ENCODE measurements at places on chromosomes 12 and 14.
A peak's percentile ranks its signal among the peaks of the same experiment; 100 is the strongest.

DNA sequence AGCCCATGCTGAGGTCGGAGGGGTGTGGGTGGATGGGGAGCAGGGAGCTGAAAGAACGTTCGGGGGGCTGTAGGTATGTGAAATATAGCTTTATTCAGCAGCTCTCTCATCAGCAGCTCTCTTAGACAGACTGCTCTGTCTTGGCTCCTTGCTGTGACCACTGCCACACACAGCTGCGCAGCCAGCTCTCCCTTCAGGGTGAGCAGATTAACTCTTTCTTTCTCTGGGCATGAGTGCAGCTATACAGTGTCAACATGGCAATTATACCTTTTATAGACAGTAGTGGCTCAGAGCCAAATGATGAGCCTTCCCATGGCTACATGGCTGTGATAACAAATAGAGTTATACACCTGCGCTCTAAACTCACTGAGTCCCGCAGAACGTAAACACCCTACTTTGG lies 137.7 kb upstream of the NEDD1 start:
- DNase-seq = no peak

DNA sequence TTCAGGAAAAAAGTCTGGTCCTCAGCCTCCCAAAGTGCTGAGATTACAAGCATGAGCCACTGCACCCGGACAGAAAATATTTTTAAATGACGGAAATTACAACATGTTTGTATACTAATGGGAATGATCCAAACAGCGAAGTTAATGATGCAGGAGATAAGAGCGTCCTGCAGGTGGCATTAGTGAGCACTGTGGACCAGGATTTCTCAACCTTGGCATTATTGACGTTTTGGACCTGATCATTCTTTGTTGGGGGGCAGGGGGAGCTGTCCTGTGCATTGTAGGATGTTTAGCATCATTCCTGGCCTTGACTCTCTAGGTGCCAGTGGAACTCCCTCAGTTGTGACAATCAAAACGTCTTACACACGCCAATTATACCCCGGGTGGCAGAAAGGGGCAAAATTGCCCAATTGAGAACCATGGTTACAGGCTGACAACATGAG lies 34.1 kb downstream of the SCFD1 start:
- peak; percentile 18 for DNase-seq

GRCh38 chr14:35247777-35248475 lies 44.3 kb upstream of the PSMA6 start:
- no peak for DNase-seq

DNA sequence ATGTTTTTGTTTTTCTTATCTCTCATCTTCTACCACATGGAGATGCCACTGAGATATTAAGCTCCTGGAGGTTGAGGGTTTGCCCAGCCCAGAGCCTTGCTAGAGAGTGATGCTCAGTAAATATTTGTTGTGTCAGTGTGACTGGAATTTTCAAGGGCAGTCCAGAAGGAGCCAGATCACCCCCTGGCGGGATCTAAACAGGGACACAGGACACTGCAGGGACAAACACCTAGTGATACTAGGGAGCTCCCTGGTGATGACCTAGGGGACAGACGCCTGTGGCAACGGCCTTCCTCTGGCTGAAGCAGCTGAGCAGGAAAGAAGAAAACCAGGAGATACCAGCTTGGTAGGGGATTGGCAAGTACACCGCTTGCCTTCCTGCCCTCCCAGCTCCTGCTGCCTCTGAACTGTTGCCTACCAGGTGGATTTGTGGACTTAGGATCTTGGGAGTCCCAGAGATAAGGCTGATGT lies 714.4 kb upstream of the TBX3 start:
- peak; percentile 76 for DNase-seq

DNA sequence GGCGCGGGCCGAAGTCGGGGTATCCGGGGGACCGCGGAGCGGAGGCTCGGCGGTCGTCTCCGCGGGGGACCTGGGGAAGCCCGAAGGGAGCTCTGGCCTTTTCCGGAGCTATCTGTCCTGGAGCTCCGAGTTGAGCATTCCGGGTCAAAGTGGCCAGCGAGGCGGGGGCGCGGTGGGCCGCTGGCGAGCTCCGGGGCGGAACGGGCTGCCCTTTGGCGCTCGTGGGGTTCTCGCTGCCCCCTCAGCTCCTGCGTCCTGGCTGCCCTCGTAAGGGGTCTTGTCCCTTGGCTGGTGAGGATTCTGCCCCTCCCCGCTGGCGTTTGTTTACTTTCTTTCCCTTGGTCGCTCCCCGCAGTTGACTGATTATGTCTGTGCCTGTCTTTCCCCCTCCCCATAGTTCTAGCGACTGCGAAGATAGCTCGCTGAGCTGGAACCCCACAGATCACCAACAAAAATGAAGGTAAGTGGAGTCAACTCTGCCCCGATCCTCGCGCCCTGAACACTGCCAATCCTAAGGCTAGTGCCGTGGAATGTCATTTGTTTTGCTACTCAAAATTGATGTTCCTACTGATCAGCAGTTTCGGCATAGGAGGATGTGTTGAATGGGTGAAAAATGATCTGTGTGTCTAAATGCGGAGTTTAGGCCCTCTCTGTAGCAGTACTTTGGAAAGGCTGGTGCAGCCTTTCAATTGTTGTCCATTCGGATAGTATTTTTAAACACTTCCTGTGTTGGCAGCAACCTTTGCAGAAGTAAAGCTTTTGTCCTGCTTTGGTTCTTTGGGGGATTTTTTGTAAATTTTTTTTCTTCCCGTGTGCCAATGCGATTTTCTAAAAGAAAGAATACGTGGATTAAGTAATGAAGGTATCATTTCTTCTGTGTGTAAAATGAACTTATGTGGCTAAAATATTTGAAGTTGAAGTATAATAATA lies 1.3 kb downstream of the ARID4A start:
- DNase-seq = no peak

DNA sequence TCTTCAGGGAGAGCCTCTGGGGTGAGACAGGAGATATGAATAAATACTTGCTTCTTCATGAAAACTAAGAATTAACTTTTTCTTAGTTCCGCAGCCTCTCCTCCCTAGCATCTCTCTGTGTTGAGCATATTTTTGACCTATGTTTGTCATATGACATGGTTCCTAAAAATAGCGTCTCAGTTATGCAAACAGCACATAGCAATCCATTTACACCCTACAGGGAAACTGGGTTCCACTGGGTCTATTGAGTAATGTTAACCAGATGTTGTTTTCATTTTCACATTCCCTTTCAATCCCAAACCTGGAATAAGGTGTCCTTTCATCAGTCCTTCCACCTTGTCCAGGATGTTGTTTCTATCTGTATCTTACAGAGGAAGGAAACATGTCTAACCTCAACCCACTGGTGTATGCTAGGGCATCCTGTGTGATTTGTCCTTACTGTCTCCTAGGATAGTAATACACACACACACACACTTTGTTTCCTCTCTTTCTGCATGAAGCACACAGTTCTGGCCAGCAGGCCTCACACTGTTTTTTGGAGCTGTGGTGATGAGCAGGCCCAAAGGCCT lies 1543.5 kb downstream of the AACS start:
- no peak for DNase-seq

GRCh38 chr14:87171141-87171540 lies 821.8 kb downstream of the GALC start:
- no peak for DNase-seq

- DNase-seq = no peak
Measured at GRCh38 chr14:59249029-59249428, 60.6 kb downstream of the DAAM1 start.

- no peak for DNase-seq
Measured at GRCh38 chr12:29072631-29073030, 76.4 kb upstream of the FAR2 start.

GRCh38 chr12:57772429-57773322 lies at the start of gene EEF1AKMT3:
TSS of gene EEF1AKMT3 (plus strand) at chr12:57772614. CDS start at chr12:57772725, 111 bp downstream.
- peak; percentile 64 for DNase-seq

DNA sequence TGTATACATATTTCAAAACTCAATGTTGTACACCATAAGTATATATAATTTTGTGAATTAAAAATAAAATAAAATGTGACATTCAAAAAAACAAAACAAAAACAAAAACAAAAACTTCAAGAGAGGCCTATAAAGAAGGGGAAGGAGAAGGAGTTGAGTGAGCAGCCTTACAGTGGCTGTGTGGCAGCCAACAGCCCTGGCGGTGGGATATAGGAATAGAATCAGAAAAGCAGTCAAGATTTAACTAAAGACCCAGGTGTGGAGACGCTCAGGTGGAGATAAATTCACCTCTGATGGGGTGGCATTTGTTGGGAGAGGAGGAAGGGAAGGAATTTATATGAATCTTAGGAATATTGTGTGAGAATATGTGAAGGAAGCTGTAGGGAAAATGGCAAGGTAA lies 41.8 kb upstream of the E2F7 start:
- DNase-seq = no peak

- no peak for DNase-seq
Measured at GRCh38 chr12:19450362-19450761, 11.1 kb downstream of the AEBP2 start.

DNA sequence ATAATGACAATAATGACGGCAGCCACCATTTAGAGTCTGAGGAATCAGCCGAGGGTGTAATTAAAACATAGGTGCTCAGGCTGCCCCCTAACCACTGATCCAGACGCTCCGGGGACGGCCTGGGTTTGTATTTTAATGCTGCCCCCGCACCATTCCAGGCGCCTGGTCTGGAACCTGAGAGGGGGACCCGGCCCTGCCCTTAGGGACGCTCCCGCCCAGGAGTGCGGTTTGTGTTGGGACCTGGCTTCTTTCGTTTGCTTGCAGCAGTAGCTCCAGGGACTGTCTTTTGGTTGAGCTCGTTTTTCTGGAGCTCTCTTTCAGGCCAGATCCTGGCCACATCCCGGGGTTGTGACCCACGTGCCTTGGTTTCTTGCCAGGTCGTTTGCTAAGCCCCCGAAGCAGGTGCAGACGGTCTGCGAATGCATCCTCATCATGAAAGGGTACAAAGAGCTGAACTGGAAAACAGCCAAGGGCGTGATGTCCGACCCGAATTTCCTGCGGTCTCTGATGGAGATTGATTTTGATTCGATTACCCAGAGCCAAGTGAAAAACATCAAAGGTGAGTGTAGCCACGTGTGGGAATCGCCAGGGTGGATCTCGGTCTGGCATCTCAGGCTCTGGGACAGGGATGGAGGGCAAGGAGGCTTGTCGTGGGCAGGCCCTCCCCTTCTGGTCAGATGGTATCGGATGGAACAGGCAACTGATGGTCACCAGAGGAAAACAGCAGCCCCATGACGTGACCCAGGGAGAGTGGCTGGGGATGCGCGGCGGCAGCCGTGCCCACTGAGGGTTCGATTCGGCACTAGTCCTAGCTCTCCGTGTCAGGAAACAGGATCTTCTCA lies 63.5 kb downstream of the CCDC92 start:
- DNase-seq = no peak

- DNase-seq = no peak
Measured at GRCh38 chr14:100582496-100583165, 4.6 kb downstream of the BEGAIN start.

GRCh38 chr12:49553512-49554088 lies 14.3 kb downstream of the MCRS1 start:
- peak; percentile 62 for DNase-seq

DNA sequence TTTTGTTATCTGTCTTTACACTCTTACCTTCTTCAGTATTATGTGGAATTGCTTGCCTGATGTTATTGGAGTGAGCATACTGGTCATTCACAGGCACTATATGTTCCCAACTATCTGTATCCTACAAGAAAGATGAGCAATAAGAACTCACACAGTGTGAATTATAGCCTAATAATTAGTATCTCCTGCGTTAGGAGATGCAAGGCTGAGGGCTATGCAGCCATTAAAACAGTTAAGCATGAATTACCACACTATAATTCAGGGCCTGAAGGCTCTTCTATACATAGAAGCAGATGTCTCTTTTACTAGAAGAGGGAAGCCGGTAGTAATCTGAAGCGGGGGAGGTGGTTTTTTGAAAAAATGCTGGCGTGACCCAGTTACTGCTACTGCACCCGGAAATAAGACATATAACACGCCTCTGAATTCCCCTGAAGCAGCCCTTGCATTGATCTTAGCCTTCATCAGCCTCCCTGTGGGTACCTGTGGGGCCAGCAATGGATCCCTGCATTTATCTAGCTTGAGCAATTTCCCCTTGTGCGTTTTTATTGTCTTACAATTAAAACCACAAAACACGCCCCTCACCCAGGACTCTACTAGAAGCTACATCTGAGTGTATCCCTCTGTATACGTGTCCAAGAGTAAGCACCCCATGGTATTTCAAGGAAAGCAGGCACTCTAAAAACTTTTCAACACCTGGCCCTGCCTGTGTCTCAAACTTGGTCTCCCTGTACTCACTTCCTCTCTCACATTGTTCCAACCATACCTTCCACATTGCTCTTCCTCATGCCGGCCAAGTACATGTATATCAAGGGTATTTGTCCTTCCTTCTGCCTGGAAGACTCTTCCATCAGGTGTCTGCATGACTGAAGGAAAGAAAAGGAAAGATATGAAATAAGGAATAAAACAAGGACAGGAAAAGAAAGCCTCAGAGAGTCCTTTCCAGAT lies 210.9 kb upstream of the ARID2 start:
- DNase-seq = no peak

DNA sequence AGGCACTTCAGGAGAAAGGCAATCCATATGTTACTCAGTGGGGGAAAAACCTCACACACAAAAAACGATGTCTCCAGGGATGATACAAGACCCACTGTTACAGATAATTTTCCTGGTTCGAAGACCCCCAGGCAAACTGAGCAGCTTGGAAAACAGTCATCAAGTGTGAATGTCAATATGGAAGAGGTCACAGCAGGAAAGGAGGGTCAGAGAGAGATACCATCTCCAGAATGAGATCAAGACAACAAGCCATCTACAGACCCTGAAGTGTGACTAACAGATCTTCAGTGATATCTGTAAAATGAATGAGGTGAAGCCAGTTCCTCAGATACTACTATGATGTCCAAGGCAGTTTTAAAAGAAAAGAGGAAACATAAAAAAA lies 28.6 kb downstream of the GNS start:
- DNase-seq = no peak

GRCh38 chr14:54735424-54735823 lies 167.2 kb downstream of the GCH1 start:
- DNase-seq = no peak

DNA sequence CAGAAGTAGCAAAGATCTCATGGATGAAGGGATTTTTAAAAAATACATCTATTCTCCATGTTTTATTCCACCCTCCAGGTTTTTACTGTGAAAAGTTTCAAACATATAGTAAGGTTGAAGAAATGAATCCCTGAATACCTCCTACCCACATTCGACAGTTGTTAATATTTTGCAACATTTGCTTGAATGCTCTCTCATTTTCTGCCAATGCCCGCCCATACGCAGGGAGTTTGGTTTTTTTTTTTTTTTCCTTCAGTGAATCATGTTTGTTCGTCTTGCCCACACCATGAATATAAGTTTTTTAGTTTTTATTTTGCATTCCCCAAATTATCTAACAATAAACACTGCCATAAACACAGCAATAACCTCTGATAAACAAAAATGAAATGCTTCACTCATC lies 82.9 kb downstream of the MAP1LC3B2 start:
- DNase-seq = no peak

- DNase-seq = no peak
Measured at GRCh38 chr12:98453070-98453469, 62.3 kb upstream of the TMPO start.

- no peak for DNase-seq
Measured at GRCh38 chr12:98419081-98419794, 96.2 kb upstream of the TMPO start.

- DNase-seq = no peak
Measured at GRCh38 chr12:111640506-111640905, 41.4 kb upstream of the ATXN2 start.

All from LoVo (cell line).